Testis (tissue), 5 donors: ENCODE measurements at places on chromosomes 4 and X.

GRCh38 chrX:132216806-132217202, 2.4 kb downstream of the RAP2C start:
- no peak for DNase-seq

DNA sequence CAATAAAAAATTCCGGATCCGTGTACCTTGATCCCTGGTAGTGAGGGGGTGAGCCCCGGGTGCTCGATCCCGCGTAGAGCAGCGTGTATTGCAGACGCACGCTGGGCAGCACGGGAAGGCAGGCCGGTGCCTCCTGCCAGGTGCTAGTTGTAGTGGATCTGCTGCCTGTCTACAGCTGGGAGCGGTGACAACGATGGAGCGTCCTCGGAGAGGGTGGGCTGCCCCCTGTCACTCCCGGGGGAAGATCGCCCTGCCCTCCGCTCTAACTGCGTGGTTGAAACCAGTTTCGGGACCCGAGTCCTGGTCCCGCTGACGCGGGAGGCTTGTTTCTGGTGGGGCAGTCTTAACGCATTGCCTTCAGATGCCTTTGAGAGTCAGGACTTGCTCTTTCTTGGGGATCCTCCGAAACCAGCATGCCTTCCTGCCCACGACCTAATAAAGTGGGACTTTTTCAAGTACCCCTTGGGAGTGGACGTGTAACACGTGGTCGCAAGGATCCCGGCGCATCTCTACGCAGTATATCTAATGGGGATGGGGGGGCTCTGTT, 2.7 kb upstream of the NKX6-1 start:
- no peak for DNase-seq

- DNase-seq = no peak
Observed at GRCh38 chr4:7524064-7524682, 89.4 kb upstream of the PSAPL1 start.

- no peak for DNase-seq
Observed at GRCh38 chr4:1967512-1968149, 41.1 kb downstream of the NELFA start.
